Neural progenitor cell (in vitro differentiated cells): ENCODE measurements at places on chromosomes 3 and 15. TPM values are rescaled to one million over a fixed set of nuclear protein-coding genes. Genes with fewer than 3 reads are reported as not detected.

Gene GOLGA8R
- not detected in 2 replicates for total RNA-seq

Gene HTR3E
- total RNA-seq: not detected in 2 replicates

Gene TERC
- total RNA-seq: 47.5 and 119 TPM in 2 replicates

Gene ROBO2
- total RNA-seq: 12.3 and 15.0 TPM in 2 replicates

Gene LRRIQ4
- total RNA-seq: not detected in 2 replicates

DNA sequence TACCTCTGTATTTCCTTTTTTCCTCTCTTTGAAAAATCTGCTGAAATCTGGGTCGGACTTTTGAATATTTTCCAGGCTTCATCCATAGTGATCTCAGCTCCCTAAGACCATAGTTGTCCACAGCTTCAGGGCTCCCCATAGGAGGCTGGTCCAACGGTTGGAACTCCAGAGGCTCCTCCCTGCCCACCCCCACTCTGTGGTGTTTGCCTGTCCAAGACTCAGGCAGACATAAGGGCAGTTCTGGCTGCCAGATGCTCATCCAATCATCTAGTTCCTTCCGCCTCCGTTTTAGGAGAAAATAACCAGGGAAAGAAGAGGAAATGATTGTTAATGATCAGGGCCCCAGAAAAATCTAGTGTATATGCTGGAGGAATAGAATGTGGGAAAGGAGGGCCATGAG, 27.9 kb upstream of the PRTG start:
- H3K27ac ChIP-seq: no peak overlapping the region
- no peak for DNase-seq
- H3K36me3 ChIP-seq: no peaks in the 10 kb centered on the region
- H3K27me3 ChIP-seq: no peaks in the 10 kb centered on the region

- peaks cover 6% of the 10 kb centered on the region for H3K4me1 ChIP-seq
- no peaks in the 10 kb centered on the region for H3K36me3 ChIP-seq
- no peaks in the 10 kb centered on the region for H3K27me3 ChIP-seq
- no peak overlapping the region for H3K27ac ChIP-seq
- no peak overlapping the region for H3K4me3 ChIP-seq
Observed at GRCh38 chr15:71237456-71238188, 122.4 kb downstream of the THSD4 start.

DNA sequence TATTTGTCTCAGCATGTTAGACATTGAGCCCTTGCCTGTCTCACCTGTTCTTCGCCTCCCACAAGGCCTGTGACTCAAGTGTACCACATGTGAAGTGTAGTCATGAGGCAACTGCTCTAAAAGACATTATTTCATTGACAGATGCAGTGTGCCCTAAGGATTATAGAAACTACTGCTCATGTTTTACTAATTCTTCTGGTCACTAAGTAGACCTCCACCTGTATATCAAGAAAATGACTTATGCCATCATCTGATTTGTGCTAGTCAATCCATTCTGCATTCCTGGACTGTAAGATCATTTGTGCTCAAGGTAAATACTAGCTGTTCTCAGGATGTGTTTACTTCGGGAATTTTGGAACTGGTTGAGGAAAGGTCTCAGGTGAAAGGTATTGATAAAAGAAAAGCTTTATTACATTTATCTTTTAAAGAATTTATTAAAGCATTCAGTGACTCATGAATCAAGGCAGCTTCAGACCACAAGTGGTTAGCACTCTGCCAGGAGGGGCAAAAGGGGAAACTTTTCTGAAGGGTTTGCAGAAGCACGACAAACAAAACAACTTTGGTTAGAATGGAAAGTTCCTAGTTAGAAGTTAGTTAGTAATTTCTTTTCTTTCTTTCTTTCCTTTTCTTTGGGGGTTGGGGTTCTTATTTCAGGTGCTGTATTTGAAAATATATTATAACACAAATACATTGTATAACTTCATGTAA, 465.3 kb upstream of the CBLB start:
- no peak overlapping the region for H3K4me3 ChIP-seq
- H3K27me3 ChIP-seq: no peaks in the 10 kb centered on the region
- peaks cover under 1% of the 10 kb centered on the region for H3K4me1 ChIP-seq
- no peaks in the 10 kb centered on the region for H3K36me3 ChIP-seq
- H3K27ac ChIP-seq: no peak overlapping the region

GRCh38 chr3:112446343-112446742, 52.9 kb downstream of the BTLA start:
- H3K4me3 ChIP-seq: no peak overlapping the region
- no peaks in the 10 kb centered on the region for H3K36me3 ChIP-seq
- peak; percentile 26 for DNase-seq
- peaks cover 8% of the 10 kb centered on the region for H3K4me1 ChIP-seq

GRCh38 chr3:171532294-171532693, 72.1 kb upstream of the TNIK start:
- no peak overlapping the region for H3K27ac ChIP-seq
- no peak for DNase-seq
- no peaks in the 10 kb centered on the region for H3K27me3 ChIP-seq
- H3K4me3 ChIP-seq: no peak overlapping the region

- H3K36me3 ChIP-seq: no peaks in the 10 kb centered on the region
- no peak for DNase-seq
- H3K4me1 ChIP-seq: peaks cover 56% of the 10 kb centered on the region
- no peak overlapping the region for H3K4me3 ChIP-seq
- H3K27me3 ChIP-seq: no peaks in the 10 kb centered on the region
- peak overlapping the region; percentile 16 for H3K27ac ChIP-seq
Observed at GRCh38 chr3:78875851-78876250, 891.9 kb downstream of the ROBO1 start.

DNA sequence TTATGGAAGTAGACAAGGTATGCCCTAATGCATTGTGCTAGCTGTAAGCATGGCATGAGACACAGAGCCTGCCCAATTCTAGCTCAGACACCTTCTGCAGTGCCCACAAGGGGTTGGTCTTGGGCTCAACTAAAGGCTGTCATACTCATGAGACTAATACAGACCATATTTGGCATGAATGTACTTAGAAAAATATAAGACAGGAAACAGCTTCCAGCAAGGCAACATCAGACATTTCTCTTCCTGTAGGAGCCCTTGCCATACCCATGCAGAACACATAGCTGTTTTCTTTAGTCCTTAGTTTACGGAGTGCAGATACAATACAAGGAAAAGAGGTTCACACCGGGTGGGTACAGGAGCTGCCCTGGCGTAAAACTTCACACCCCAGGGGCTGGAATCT, 30.5 kb upstream of the NR1I2 start:
- no peaks in the 10 kb centered on the region for H3K4me1 ChIP-seq
- DNase-seq: no peak
- no peaks in the 10 kb centered on the region for H3K27me3 ChIP-seq
- H3K36me3 ChIP-seq: peaks cover 3% of the 10 kb centered on the region

DNA sequence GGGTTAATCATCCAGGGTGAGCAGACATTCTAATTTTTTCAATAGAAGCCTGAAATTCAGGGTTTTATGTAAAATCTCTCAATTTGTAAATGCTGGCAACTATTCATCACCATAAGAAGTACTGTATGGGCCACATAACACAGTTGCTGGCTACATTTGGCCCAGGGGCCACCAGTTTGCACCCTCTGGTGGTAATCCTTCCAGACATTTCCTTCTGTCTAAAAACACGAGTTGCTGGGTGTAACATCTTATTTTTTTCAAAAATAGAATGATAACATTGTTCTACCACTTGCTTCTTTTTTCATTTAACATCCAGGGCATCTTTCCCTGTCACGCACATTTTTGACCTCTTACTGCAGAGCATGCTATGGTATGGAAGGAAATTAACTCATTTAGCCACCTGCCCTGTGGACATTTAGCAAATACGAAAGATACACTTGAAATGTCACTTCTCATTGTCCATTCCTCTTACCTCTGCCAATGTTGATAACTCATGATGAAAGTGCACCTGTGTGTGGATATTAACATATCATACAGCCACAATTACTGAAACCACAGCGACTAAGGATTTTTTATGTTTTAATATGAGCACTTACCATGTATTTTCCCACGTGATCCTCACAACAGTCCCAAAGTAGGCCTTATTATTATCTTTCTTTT, 117.5 kb upstream of the ARHGEF3 start:
- no peak overlapping the region for H3K4me3 ChIP-seq
- no peaks in the 10 kb centered on the region for H3K36me3 ChIP-seq
- no peaks in the 10 kb centered on the region for H3K27me3 ChIP-seq
- no peak for DNase-seq
- no peak overlapping the region for H3K27ac ChIP-seq
- H3K4me1 ChIP-seq: peaks cover 35% of the 10 kb centered on the region

DNA sequence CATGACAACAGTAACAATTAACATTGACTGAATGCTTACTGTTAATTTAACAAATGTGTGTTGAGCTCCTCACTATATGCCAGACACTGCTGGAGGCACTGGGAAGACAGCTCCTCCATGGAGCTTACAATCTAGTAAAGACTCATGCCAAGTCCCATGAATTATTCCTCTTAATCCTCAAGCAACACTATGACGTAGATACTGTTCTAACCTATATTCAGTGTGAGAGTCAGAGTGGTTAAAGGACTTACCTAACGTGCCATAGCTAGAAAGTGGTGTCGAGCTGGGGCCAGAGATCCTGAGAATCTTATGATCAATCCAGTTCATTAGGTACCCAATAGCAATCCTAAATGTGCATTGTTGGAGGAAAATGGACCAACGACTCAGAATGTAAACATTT, 43.6 kb downstream of the MYO1E start:
- H3K27me3 ChIP-seq: no peaks in the 10 kb centered on the region
- DNase-seq: no peak
- H3K27ac ChIP-seq: no peak overlapping the region
- no peak overlapping the region for H3K4me3 ChIP-seq
- H3K36me3 ChIP-seq: no peaks in the 10 kb centered on the region

GRCh38 chr3:172061724-172062184, 22.4 kb downstream of the FNDC3B start:
- H3K27ac ChIP-seq: no peak overlapping the region
- H3K4me3 ChIP-seq: no peak overlapping the region
- peaks cover 24% of the 10 kb centered on the region for H3K4me1 ChIP-seq

DNA sequence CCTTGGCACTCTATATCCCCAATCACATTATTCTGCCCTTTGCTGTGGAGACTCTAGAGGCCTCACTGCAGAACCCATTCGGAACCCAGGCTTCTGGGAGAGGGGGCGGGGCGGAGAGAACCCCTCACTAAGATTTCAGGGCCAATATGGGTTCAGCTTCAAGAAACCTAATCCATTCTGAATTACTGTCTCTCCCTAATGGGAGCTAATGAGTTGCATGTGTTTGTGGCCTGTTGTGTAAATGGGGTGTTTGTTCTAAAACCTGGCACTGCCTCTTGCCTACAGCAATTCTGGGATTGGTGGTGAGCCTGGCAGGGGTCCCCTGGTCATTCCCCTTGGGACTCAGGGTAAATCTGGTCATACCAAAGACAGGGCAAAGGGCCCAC, 605 bp upstream of the RASL12 start:
- H3K4me1 ChIP-seq: peaks cover 30% of the 10 kb centered on the region
- no peaks in the 10 kb centered on the region for H3K36me3 ChIP-seq
- peaks cover 30% of the 10 kb centered on the region for H3K27me3 ChIP-seq
- DNase-seq: no peak

DNA sequence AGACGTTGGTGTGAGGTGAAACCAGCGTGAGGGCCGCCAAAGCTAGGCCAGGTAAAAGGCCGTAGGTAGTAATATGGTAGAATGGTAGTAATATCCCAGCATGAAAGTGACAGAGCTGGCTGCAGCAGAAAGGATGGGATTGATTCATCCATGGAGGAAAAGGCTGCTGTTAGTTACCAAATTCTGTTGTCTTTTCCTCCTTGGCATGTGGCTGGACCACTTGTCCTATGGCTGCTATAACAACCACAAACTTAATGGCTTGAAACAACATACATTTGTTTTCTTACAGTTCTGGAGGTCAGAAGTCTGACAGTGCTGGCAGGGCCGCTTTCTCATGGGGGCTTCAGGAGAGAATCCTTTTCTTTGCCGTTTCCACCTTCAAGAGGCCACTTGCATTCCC, 47.8 kb upstream of the CHST2 start:
- no peak overlapping the region for H3K27ac ChIP-seq
- H3K4me1 ChIP-seq: peaks cover 7% of the 10 kb centered on the region
- no peaks in the 10 kb centered on the region for H3K27me3 ChIP-seq
- no peak for DNase-seq
- no peaks in the 10 kb centered on the region for H3K36me3 ChIP-seq

- H3K27ac ChIP-seq: no peak overlapping the region
- no peaks in the 10 kb centered on the region for H3K27me3 ChIP-seq
- no peak for DNase-seq
Observed at GRCh38 chr3:143302638-143303171, 183.1 kb downstream of the CHST2 start.

GRCh38 chr3:179418610-179419009, 32.7 kb downstream of the GNB4 start:
- H3K4me1 ChIP-seq: no peaks in the 10 kb centered on the region
- H3K27ac ChIP-seq: no peak overlapping the region
- no peaks in the 10 kb centered on the region for H3K27me3 ChIP-seq
- DNase-seq: no peak

- no peaks in the 10 kb centered on the region for H3K36me3 ChIP-seq
- H3K4me1 ChIP-seq: peaks cover 5% of the 10 kb centered on the region
- H3K27me3 ChIP-seq: peaks cover 30% of the 10 kb centered on the region
- no peak overlapping the region for H3K27ac ChIP-seq
- no peak overlapping the region for H3K4me3 ChIP-seq
Observed at GRCh38 chr3:4972652-4973643, 6.3 kb upstream of the BHLHE40 start.
